ENCODE measurements at places on chromosomes 12 and 14.

DNA sequence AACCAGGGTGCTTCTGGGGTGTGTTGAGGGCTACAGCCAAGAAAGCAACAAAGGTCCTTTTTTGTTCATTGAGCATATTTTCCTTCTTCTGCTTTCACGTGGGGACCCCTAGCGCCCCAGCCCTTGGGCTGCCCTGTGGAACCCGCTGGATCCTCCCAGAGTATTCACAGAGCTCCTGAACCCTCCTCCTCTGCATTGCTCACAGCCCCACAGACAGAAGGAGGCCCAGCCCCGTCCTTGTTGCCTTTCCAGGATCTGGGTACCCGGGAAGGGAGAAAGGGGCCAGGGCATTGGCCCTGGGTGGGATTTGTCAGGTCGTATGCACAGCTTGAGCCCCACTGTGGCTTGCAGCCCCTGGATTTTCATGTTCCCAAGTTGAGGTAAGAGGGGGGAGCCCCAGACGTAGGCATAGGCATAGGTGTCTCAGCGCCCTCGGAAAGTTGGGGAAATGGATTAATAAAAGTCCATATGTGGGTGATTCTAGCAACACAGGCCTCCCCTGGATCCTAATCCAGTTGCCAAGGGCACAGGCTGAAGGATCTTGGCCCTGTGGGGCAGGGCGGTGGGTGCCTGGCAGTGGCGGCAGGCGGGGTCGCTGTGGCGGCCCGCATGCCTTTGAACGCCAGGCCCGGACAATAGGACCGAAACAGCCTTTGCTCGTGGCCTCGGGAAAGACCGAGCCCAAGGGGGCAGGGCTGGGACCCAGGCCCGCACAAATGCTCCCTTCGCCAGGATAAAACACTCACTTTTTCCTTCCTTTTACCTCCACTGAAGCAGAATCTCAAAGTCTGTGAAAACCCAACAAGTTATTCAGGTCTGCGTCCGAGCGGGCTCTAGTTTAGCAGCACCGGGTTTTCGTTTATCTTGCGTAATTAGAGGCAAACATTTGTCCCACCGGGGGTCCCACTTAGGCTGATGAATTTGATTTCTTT lies 3.0 kb upstream of the HOXC10 start:
- no peak for DNase-seq

DNA sequence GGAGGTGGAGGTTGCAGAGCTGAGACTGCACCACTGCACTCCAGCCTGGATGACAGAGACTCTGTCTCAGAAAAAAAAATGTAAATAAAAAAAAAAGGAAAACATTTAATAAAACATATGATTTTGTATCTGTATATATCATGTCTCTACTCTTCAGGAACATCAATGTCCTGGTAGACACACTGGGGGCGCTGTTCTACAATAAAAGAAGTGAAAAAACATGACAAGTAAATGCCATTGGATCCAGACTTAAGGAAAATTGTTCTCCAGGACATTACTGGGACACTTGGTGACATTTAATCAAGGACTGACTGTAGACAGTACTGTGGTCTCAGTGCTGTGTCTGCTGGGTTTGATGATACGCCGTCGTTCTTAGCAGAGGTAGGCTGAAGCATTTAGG lies 15.5 kb upstream of the KLC1 start:
- DNase-seq, result no peak

GRCh38 chr14:22822571-22823098 lies 7.1 kb upstream of the MRPL52 start:
- peak; percentile 75 for DNase-seq

- DNase-seq, result no peak
Measured at GRCh38 chr14:96979611-96980074, 182.5 kb downstream of the VRK1 start.

GRCh38 chr12:57755454-57756372 lies 810 bp downstream of the MARCHF9 start:
- peak; percentile 62 for DNase-seq

DNA sequence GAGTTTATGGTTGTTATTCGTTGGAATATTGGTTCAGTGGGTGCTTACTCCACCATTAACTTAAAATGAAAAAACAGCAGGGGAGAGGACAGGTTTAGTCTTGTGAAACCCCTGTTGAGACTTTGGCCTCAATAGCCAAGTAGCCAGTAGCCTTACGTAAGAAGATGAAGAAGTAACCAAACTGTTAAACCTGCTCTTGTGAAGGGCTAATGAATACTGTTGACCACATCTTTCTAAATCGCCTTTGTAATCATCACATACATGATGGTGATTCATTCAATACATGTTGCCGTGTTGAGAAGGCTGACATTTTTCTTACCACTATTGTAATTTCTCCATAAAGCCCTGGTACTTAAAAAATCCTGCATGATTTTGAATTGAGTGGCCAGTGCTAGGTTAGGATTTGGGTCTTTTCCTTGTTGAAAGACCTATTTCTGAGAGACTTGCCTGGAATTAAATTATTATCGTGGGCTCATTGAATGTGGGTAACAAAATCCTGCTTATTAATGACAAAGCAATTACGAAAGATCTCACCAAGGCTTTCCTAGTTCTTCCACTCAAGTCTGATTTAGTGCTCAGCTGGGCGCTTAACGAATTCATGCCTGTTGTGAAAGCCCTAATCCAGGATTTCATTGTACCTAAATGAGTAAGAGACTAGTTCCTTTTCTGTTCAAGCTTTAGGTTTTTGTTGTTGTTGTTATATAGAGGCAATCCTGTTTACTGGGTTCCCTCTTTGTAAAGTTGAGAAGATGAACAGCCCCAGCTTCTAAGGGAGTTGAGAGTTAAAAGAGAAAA lies 333.1 kb downstream of the FUT8 start:
- no peak for DNase-seq
